Uterus (tissue), 4 donors: ENCODE measurements at places on chromosomes 5 and 9. TPM values are rescaled to one million over a fixed set of nuclear protein-coding genes. Genes with fewer than 3 reads are reported as not detected.

DNA sequence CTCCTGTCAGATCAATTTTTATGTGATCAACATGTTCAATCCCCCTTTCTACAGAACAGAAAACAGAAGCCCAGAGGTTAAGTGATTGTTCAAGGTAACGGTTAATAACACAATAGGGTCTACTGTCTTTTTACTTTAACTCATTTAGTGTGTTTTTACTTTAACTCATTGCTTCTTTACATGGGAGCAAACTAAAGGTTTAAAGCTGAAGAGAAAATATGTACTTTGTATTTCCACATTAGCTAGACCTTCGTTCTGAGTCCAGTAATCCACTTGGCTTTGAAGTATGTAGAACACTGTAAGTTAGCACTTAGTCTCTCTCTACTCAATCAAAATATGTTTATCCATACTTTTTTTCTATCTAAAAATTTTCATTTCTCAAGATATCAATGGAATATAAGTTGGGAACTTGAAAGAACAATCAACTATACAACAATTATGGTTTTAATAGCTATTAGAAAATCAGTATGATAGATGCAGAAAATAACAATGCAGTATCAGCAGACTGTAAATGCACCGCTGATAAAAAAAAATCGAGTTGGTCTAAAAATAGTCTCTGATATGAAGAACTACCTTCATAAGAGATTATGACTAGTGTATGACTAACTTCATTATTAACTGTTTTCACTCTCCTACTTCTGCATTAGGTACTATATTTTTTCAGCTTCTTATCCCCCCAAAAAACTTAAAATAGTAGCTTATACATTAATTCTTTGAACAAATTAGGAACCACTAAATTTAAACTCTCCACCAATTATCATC is 20.6 kb downstream of the PGGT1B start:
- no peak for DNase-seq

DNA sequence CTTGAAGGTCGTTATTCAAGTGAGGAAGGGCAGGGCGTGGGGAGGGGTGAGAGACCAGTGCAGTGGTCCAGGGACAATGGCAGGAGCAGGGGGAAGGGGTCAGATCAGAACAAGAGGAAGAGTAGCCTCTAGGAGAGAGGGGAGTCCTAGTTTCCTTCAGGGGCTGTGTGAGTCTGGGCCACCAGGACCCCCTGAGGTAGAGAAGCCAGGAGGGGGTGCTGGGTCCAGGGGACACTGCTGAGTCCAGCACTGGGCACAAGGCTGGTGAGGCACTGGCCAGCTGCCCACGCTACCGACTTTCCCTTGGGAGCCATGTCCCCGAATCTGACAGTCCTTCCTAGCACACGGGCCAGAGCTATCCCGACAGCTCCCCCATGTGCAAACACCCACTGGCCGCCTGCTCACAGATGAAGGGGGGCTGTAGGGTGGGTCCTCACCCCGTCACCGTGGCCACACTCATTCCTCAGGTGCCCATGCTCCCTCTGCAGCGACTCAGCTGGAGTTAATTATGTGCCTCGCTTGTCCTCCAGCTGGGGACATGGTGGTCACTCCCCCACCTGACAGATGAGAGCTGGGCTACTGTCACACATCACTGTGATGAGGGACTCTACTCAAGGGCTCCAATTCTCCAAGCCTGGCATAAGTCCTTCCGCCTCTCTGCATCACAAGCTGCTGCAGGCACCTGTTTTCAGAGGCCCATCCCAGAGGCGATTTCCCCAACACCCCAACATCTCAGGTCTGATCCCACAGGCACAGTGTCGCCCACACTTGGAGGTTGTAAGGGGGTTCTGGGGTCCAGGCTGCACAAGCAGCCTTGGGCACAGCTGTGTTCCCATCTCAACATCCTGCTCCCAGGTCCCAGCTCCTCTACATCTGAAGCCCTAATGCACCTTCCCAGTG is 115.1 kb downstream of the GABBR2 start:
- no peak for DNase-seq

DNA sequence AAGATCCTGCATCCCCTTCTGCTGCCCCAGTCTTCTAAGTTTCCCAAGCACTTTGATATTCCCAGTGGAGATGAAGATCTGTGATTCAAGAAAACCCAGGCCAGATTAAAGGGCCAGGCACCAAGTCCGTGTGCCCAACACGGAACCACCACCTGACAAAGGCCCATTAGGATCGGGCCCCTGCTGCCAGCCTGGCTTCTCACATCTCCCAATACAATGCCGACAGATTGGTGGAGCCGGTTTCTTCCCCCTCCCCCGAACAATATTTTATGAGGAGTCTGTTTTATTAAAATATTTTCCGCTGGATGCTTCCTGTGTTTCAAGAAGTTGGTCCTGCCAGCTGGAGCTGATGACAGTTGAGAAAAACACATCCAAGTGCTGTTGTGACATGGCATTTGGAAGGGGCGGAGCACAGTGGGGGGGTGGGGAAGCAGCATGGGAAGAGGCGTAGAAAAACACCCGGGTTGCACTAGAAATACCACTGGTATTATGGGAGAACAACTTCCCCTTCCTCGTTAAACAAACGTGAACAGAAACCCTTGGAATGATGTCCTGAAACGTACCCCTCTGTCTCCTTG is 45.0 kb downstream of the CRB2 start:
- no peak for DNase-seq

Gene NOL8
- total RNA-seq: 16.5 TPM
